ENCODE measurements at places on chromosomes 4 and X. TPM values are rescaled to one million over a fixed set of nuclear protein-coding genes. Genes with fewer than 3 reads are reported as not detected.

Gene SSX1
- not detected for total RNA-seq

Gene SMIM10L2A
- total RNA-seq = 0.24 TPM

Gene CT45A5
- not detected for total RNA-seq

Gene CT45A9
- total RNA-seq = not detected

Gene PCDH19
- total RNA-seq = 4.3 TPM

GRCh38 chr4:87844452-87844851, 11.7 kb downstream of the MEPE start:
- peak; percentile 17 for DNase-seq

GRCh38 chr4:6938237-6938636, 28.6 kb downstream of the TBC1D14 start:
- DNase-seq = peak; percentile 61

DNA sequence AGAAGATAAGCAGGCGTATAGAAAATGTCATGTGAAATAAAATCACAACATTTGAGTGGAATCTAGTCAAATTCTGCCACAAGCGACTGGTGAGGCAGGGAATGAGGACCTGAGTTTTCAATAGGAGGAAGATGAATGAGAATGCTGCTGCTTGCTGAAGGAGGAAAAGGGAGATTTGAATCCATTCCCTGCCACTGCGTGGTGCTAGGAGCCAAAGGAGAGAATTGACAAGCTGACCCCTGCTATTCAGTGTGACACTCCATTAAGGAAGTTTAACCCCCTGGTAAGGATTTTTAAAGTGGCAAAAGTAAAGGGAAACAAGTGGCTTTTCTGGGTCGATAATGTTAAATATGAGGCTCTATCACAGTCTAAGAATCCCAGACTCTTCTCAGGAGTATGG, 314.0 kb downstream of the NAF1 start:
- DNase-seq = no peak

DNA sequence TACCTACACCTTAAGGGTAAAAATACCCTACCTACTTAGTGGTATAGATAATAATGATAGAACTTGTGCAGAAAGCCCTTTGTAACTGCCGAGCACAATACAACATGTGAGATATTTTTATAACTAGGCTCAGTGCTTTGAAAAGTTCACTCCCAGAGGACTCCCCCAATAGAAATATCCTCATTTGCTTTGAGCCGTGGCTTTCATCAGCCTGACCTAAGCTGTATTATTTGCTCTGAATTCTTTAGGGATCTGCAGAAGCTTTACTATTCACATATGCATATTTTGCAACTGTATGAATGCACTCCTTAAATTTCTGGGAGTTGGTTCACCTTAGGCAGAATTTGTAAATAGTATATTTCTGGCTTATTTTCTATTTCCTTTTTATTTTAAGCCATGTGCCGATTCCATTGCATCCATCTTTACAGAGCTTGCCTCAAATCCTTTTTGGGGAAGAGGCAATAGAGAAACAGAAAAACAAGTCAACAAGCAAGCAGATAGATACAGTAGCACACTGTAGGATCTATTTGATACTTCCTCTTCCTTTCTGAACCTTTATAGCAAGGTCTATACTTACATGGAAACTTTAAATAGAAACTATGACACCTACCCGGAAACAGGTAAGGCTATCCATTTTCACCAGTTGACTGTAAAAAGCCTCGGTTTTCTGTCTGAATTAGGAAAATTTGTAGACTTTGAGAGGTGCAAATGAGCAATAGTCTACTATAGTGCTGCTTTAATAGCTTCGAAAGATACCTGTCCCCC, 242.5 kb upstream of the VCX3A start:
- no peak for DNase-seq

DNA sequence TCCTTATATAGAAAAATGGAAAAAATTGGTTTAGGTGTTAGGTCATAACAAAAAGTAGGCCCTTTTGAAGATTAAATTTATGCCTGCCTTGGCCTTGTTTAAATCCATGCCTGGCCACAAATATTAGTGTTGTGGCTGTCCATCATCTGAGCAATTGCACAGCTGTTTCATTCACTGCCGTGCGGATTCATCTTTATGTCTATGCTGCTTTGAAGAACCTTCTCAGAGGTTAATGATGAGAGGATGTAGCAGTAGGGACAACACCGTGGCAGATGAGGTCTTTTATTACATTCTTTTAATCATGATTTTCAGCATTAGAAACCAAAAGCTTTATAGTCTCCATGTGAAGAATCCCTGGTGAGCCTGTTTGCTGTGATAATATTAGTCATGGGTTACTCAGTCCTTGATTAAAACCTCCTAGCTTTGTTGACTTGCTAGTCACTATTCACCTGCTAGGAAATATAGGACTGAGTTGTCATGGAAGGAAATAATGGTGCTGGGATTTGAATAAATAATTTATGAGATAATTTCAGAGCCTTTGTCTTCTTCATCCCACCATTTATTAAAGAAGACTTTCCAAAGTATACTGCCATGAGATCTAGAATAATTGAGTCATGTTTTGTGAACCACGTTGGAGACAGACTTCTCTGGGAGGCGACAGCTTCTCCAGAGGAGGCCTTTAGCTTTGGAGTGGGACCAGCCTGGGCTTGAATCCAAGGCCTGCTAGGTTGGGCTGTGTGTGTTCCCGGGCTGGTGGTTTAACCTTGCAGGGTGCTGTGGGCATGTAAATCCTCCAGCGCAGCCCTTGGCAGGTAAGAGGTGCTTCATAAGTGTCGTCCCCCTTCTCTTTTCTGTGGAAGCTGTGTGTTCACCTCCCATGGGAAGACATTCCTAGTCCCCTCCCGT, 53.5 kb downstream of the PTTG2 start:
- DNase-seq = no peak

GRCh38 chrX:72305286-72306084, at the start of gene CITED1:
TSS of gene CITED1 (minus strand) at chrX:72305914. CDS start at chrX:72302869, 3,045 bp downstream.
- no peak for DNase-seq

GRCh38 chr4:26144526-26145155, 176.2 kb upstream of the RBPJ start:
- no peak for DNase-seq

GRCh38 chrX:49039598-49040375, 3.4 kb downstream of the TFE3 start:
- DNase-seq = peak; percentile 85

DNA sequence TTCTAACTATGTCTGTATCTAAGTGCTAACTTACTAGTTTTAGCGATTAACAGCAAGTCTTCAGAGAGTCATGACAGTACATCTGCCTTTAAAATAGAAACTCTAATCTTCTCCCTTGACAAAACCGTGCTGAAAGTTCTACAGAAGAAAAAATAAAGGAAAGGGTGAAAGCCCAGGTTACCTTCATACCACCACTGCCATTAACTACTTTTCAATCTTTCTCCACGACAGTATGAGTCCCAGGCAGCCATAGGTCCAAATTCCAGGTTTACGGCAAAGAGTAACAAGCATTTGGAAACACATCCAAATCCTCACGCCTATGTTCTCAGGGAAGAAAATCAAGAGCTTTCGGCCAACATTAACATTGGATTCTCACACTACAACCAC, 12.4 kb upstream of the ZCCHC13 start:
- DNase-seq = no peak

DNA sequence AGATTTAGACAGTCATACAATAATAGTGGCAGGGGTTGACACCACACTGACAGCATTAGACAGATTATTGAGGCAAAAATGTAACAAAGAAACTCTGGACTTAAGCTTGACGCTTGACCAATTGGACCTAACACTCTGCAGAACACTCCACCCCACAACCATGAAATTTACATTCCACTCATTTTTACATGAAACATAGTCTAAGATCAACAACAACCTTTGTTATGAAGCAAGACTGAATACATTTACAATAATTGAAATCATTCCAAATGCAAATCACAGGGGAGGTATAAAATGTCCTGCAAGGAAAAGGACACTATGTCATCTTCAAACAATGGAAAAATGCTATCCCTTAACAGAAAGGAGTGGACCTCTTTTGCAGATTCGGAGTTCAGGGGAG, 4.9 kb upstream of the UGT2B10 start:
- DNase-seq = no peak

GRCh38 chr4:71211748-71212147, 127.1 kb upstream of the SLC4A4 start:
- DNase-seq = no peak

- DNase-seq = no peak
Observed at GRCh38 chr4:57607566-57608180, 497.5 kb upstream of the IGFBP7 start.

Data from endothelial cell of umbilical vein (primary cell).